NCI-H2081 (cell line): ENCODE measurements at places on chromosomes 3 and 15.
A peak's percentile ranks its signal among the peaks of the same experiment; 100 is the strongest.

- peak; percentile 69 for DNase-seq
These were observed 25.9 kb downstream of the ACP3 start for GRCh38 chr3:132343018-132343612.

GRCh38 chr3:126389112-126389793, 5.5 kb upstream of the CFAP100 start:
- peak; percentile 85 for DNase-seq

DNA sequence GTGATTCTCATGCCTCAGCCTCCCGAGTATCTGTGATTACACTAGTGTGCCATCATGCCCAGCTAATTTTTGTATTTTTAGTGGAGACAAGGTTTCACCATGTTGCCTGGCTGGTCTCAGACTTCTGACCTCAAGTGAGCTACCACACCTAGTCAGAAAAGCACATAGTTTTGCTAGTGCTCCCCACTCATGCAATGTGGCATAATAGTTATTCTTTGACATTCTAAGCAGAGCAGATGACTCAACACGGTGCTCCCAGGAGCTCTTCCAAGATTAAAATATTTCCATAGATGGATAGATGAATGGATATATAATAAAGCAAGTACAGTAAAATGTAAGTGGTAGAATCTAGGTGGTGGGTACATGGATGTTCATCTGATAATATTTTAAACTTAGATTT, 53.1 kb upstream of the GK5 start:
- DNase-seq: no peak

DNA sequence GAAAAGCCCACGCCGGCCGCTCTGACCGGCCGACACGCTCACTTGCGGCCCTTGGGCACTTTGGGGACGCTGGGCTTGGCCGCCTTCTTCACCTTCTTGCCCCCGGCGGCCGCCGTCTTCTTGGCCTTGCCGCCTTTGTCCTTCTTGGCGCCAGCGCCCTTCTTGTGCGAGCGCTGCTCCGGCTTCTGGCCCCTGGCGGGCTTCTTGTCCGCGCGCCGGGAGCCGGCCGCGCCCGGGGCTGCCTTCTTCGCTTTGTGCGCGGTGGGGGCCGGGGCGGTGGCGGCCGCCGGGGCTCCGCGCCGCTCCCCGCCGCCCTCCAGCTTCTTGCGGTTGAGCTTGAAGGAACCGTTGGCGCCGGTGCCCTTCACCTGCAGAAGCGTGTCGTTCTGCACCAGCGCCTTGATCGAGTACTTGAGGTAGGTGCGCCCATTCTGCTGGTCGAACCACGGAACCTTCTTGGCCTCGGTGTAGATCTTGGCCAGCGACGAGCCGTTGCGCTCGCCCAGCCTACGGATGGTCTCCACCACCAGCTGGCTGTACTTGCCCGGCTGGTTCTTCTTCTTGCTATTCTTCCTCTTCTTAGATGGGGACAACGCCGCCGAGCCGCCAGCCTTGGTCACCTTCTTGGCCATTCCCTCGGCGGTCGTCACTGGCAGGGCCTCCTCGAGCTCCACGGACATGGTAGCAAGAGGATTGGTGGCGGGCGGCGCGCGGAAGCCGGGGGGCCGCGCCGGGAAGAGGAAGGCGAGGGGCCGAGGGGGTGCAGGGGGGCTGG, 36.7 kb downstream of the HMCES start:
- no peak for DNase-seq

GRCh38 chr15:66673410-66674322, 28.4 kb upstream of the SMAD6 start:
- DNase-seq: no peak

DNA sequence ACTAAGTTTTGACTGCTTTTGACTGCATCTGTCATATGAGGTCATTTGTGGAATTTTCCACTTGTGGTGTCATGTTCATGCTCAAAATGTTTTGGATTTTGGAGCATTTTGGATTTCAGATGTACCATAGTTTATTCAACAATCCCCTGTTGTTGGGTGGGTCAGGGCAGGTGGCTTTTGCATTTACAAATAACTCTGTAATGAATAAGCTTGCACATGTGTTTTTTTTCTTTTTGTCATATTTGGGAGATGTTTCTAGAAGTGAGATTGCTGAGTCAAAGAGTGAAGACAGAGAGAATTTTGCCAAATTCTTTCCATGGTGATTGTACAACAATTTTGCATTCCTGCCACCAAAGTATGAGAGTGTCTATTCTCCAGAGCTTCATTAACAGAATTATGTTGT, 62.4 kb upstream of the ADPGK start:
- no peak for DNase-seq

DNA sequence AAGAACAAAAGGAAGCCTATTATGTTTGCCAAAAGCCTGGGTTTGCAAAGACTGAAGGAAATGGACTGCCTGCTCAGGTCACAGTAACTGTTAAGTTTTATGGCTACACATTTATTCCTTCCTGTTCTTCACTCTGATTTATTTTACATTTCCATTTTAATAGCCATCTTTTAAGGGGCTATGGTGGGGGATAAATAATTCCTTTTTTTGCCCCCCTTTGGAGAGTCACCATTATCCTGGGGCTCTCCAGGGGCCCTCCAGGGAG, 53.5 kb upstream of the MYZAP start:
- no peak for DNase-seq

GRCh38 chr15:30001602-30002001, 81.2 kb upstream of the GOLGA8J start:
- no peak for DNase-seq

- no peak for DNase-seq
These were observed 211.9 kb upstream of the PRICKLE2 start for GRCh38 chr3:64437131-64437530.

GRCh38 chr3:9812870-9813483, 2.9 kb downstream of the TTLL3 start:
- no peak for DNase-seq

DNA sequence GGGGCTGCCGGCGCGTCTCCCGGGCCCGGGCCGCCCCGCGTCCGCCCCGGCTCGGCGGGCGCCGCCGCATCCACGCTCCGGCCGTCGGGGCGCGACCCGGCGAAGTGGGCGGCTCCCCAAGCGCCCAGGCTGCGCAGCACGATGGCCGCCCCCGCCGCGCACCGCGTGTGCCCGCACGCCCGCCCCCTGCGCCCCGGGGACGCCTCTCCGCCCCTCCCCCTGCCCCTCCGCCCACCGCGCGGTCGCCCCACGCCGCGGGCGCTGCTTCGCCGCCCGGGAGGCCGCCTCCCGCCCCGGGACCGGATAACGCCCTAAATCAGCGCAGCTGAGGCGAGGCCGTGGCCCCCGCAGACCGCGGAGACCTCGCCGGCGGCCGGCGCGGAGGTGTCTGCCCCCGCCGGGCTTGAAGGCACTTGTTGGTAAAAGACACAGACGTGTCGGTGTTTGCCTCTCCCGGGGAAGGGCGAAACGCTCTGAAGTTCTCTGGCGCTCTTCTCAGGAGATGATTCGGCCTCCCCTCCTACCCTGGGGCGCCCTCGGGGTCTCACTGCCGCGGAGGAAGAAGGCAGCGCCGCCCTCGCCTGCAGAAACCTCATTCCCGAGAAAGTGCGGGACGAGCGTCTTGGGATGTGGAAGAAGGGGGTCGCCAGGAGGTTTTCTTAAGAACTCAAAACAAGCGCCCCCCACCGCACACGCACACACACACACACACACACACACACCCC, at the start of gene BNC1:
TSS of gene BNC1 (minus strand) at position 106 of the 725 bp plus-strand sequence. CDS start at position 70, 36 bp downstream.
- no peak for DNase-seq

GRCh38 chr15:70047386-70048197, 50.1 kb downstream of the TLE3 start:
- DNase-seq: no peak

DNA sequence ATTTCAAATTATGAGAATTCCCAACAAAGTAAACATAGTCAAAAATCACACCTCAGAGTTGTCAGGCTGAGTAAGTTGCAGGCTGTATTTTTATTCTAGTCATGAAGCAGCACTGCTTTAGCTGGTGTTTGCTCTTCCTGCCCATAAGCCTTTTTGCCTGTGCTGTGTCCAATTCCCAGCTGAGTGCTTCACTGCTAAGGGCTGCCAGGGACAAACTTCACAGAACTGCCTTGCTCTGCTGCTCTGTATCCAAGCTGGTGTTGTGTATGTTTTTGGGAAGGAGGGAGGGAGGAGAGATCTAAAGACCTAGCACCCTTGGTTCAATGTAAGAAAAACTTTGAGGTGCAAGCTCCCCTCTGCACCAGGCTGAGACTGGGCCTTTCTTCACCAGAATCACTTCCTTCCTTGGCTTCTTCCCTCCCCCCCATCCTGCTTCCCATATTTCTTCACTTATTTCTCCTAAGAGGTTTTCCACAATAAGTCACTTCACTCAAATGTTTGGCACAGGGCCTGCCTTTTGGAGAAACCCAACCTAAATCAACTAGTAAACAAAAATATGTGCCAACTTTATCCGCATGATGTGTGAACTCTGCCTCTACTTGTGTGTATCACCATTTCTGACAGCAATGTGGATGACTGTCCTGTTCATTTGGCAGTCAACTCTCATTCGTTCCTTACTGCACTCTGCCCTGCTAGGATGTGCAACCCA, 156.1 kb downstream of the TBL1XR1 start:
- DNase-seq: no peak

DNA sequence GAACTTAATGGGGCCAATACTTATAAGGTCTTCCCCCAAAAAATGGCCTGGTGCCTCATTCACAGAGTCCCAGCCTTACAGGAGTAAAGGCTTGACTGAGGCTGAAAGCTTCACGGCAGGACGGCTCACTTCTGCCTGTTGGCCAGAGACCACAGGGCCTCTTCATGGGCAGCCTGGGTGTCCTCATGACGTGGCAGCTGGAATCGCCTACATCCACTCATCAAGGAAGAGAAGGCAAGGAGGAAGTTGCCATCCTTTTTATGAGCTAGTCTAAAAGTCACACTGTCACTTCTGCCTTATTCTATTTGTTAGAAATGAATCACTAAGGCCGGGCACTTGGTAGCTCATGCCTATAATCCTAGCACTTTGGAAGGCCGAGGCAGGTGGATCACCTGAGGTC, 89.3 kb upstream of the DGKG start:
- no peak for DNase-seq

GRCh38 chr3:42505128-42505848, 2.8 kb downstream of the VIPR1 start:
- no peak for DNase-seq
